Suppressor macrophage treated with lipopolysaccharide for 4 hours (primary cell): ENCODE measurements at places on chromosomes 12 and 14.

GRCh38 chr14:68402525-68403101, 390.3 kb downstream of the ZFP36L1 start:
- no peak for DNase-seq

GRCh38 chr14:24207104-24207551, 1.6 kb downstream of the TSSK4 start:
- DNase-seq = no peak

GRCh38 chr12:105764216-105764835, 374.4 kb downstream of the NUAK1 start:
- peak; percentile 17 for DNase-seq

DNA sequence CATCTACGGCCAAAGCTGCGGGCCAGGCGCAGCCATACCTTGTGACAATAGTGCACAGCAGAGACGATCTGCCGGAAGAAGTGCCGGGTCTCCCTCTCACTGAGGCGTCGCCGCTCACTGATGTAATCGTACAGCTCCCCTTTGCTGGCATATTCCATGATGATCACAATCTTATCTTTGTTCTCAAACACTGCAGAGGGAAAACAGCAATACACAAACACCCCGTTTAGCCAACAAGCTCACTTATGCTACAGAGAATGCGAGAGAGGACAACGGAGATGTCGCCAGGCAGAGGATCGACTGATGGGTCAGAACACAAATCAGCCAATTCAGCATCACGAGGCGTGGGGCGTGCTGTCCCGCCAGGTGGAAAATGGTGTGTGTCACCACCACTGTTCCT, 52.1 kb downstream of the NUAK1 start:
- DNase-seq = no peak

GRCh38 chr12:91335699-91336098, 153.1 kb upstream of the DCN start:
- no peak for DNase-seq
